ENCODE measurements at places on chromosomes 7 and 10.

DNA sequence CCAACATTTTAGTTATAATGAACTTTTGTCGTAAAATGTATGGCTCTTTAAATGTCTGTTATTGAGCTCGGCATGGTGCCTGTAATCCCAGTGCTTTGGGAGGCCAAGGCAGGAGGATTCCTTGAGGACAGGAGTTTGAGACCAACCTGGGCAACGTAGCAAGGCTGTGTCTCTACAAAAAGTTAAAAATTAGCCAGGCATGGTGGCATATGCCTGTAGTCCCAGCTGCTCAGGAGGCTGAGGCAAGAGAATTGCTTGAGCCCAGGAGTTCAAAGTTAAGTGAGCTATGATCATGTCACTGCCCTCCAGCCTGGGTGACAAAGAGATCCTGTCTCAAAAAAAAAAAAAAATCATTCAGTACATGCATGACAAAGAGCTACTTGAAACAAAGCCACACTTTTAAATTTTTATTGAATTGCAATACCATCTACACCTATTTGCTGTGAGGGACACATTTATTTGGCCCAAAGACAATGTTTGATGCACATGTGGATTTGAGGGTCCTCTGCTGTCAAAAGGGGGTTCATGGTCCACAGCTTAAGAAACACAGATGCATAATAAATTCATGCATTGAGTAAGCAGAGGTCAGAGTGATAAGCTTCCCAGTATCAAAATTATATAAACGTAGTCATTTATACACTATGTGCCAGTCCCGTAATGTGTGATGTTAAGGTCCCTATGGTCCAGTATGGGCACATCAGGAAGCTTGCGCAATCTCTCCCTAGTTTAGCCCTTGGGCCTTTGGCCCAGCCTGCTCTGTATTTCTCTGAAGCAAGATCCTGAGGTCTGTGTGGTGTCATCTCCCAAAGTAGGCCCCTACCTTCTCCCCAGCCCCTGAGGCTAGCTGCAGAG, 4.4 kb upstream of the MALSU1 start:
- DNase-seq, result no peak

DNA sequence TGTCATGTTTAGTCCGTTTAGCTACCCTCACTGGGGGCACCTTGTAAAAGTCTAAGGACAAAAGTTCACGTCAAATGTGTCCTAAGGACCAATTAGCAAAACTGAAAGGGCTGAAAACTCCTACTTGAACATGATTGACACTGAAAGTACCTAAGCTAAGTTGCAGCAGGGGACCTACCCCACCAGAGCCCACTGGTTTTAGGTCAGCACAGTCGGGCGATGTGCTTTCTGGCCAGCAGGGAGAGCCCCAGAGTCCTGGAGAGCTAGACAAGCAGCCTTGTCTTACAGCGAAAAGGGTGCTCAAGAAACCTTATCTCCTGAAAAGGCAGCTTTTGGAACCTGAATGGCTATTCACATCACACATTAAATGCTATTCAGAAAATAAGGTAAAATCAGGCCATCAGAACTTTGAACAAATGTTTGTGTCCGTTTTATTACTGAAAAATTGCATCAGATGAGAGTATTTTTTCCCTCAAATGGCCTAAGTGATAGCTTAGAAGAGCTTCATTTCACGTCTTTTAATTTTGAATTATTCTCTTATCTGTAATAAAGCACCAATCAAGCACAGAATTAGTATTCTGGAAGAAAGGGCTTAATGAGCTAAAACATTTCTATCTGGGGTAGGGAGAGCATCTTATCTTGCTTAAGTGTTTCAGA, 52.2 kb upstream of the MKI67 start:
- DNase-seq, result peak; percentile 0

- DNase-seq, result no peak
These were observed 47.5 kb downstream of the RNF133 start for GRCh38 chr7:122651451-122651850.

GRCh38 chr7:134520130-134520529, 7.2 kb upstream of the AKR1B10 start:
- DNase-seq, result no peak

DNA sequence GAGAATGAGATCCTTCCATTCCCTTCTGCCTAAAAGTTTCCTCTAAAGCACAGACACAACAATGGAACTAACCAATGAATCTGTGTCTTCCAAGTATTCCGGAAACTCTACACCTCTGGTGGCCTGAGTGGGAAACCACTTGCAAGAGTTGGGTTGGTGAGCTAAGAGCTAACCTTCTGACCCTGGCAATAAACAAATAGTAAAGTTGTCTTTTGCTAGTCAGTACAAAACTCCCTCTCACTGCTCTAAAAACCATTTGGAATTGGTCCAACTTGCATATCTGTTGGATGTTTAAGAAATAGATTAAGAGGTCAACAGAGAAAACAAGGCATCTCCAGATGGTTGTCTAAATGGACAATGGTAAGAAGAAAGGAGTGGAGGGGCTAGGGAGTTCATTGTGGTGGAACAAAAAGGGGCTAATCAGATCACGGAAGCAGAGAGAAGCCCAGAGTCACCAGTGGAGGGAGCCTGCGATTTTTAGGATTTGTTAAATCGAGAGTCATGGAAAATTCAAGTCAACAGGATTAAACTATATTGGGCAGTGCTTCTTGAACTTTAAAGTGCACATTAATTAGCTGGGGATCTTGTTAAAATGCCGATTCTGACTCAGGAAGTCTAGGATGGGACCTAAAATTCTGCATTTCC, 192.3 kb downstream of the EVX1 start:
- DNase-seq, result no peak

GRCh38 chr10:43926875-43927406, 278.3 kb upstream of the ZNF32 start:
- DNase-seq, result no peak

DNA sequence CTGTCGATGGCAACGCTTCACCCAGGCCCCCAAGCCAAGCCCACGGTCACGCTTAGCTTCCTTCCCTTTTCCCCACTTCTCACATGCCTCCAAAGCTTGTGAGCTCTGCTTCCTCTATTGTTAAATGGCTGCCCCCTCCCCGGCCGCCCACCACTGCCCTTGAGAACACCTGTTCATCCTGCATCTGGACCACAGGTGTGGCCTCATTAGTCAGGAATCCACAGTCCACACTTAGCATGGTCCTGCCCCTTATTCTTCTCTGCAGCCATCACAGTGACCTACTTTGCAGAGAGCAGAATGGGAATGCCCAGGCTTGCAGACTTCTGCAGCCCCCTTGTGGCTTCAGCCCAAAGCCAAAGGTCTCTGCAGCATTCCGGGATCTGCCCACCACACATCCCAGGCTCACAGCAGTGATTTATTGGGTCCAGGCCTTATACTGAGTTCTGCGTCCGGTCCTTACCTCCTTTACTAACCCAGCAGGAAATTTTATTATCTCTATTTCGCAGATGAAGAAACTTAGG, 66.9 kb downstream of the PTPRE start:
- no peak for DNase-seq

DNA sequence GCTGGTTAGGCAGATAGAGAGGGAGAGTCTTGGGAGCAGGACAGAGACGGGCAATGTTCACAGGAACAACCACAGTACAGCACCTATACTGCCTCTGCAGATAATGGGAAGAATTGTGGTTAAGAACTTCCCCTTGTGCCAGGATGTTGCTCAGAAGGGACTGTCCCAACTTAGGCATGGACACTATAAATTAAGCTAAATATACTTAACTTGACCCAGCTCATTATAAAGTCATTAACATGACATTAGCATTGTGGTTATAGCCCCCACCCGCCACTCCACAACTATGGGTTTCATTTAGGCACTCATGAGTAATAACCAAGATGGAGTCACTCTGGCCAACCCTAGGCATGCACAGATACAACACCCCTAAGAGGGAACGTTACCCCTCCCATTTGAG, 310.9 kb upstream of the NRG3 start:
- DNase-seq, result no peak

DNA sequence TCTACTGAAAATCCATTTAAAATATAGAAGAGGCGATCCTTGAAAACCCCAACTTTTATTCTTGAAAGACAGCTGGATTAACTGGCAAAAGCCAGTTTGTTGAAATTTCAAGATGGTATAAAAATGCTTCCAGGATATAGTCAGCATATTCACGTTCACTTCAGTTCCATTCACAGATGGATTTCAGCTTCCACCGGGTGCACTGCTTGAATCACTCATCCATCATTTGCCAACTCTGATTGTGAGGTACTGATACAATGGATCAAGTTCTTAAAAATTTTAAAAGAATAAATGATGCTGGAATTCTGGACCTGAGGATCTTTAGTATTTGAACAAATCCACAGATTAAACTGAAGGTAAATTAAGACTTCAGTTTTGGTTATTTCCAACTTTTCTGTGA, 2.4 kb downstream of the PURB start:
- no peak for DNase-seq

GRCh38 chr7:67364441-67365017, 367.9 kb downstream of the TYW1 start:
- DNase-seq, result no peak

DNA sequence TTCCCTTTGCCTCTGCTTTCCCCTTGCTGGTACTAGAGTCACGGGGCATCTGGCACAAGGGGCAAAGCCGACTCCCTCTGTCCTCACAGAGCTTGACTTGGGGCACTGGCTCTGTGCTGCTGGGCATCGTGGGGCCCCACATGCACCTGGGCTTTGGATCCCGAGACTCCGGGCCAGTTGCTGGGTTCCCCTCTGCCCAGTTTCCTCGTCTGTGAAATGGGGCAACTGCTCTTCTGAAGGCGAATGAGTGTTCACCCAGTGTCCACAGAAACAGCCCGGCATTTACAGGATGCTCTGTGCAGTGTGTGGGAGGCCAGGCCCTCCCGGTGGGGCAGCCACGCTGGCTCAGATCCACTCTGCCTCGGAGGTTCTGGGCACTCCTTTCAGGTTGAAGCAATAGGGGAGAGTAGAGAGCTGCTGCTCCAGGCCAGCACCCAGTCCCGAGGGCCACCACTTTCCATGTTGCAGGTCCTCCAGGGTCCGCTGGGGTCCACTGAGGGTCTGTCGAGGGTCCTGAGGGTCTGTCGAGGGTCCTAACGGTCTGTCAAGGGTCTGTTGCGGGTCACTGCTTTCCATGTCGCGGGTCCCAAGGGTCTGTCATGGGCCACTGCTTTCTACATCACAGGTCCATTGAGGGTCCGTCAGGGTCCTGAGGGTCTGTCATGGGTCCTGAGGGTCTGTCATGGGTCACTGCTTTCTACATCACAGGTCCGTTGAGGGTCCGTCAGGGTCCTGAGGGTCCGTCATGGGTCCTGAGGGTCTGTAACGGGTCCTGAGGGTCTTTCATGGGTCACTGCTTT, 103.6 kb downstream of the VIPR2 start:
- no peak for DNase-seq

GRCh38 chr7:138204285-138204981, 128.2 kb downstream of the AKR1D1 start:
- peak; percentile 46 for DNase-seq

GRCh38 chr7:108459922-108460551, 3.8 kb upstream of the NRCAM start:
- peak; percentile 19 for DNase-seq

- no peak for DNase-seq
These were observed 15.1 kb upstream of the MSRB2 start for GRCh38 chr10:23080262-23080661.

DNA sequence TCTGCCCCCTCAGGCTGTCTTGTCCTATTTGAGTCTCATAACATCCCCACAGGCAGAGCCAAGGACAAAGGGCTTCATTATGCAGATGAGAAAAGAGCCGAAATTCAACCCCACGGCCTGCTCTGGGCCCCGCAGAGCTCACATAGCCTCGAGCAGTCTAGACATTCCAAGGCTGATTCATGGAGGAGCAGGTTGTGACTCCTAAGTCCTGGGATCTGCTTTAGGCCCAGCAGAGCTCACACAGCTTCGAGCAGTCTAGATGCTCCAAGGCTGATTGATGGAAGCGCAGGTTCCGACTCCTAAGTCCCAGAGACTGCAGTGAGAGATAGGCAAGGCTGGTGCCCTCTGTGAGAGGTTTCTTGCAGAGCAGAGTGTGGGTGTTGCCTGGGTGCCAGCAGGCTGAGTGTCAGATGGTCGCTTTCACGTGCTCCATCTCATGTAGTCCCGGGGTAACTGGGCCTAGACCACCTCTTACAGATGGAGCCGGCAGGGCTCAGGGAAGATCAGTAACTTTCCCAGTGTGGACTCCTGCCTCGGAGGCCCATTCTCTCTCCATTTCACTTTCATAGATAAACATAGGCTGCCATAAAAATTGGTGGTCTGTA, 436.1 kb upstream of the FOXK1 start:
- DNase-seq, result no peak

- no peak for DNase-seq
These were observed 9.3 kb upstream of the COBL start for GRCh38 chr7:51325908-51326307.

- DNase-seq, result no peak
These were observed 157.0 kb upstream of the SVIL start for GRCh38 chr10:29791773-29792172.

DNA sequence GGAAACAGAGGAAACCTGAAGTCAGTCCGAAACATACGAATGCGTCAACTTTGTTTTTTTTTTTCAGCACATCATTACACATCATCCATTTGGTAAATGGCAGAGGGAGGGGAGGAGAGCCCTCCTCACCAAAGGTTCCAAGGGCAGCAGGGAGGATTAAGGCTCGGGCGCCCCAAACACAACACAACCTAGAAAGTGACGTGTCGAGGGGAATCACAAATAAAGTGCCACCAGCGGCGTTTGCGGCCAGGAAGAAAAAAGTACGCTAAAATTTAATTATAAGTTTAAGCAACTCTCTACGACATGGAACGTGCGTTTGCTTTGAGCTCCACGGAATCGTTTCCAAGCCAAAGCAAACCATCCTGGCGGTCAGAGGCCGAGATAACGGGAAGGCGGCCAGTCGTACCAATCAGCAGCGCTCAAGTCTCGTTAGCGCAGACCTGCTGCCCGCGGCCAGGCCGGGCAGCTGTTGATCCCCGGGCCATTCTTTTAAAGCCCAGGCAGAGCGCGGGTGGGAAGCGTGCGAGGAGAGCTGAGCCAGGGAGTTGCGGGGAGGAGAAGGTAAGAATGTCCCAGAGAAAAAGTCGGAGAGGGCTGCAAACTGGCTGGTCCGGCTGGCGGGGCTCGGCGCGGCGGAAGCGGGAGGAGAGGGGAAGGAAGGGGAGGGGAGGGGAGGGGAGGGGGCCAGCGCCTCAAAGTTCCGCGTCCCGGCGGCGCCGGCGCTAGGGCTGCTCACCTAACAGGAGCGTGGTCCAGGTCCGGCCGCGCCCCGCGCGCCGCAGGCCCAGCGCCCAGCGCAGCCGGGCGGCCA, 719 bp downstream of the DPY19L1 start:
- DNase-seq, result peak; percentile 57

DNA sequence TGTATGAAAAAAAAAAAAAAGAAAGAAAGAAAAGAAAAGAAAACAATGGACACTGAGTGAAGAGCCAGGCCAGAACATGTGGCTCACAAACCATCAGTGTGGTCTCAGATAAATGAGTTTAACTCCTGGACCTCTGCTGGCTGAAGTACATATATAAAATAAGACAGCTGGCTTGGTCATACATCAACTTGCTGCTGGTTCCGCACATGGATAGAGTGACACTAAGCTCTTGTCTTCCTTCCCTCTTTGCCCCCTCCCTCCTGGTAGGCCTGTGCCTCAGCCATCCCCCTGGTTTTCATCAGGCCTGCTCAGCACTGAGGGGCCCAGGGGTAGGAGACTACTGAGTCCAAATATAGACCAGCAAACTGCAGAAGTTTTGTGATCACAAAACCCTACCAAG, 58.1 kb upstream of the DGKI start:
- peak; percentile 57 for DNase-seq
